AG08396 (cell line): ENCODE measurements at places on chromosomes 1 and 21.

- DNase-seq: no peak
Measured at GRCh38 chr1:32172621-32173245, 6.7 kb upstream of the TXLNA start.

GRCh38 chr1:205811660-205812059 is 1.3 kb downstream of the SLC41A1 start:
- DNase-seq: peak; percentile 32

GRCh38 chr21:44372616-44373015 is 19.2 kb downstream of the TRPM2 start:
- no peak for DNase-seq

DNA sequence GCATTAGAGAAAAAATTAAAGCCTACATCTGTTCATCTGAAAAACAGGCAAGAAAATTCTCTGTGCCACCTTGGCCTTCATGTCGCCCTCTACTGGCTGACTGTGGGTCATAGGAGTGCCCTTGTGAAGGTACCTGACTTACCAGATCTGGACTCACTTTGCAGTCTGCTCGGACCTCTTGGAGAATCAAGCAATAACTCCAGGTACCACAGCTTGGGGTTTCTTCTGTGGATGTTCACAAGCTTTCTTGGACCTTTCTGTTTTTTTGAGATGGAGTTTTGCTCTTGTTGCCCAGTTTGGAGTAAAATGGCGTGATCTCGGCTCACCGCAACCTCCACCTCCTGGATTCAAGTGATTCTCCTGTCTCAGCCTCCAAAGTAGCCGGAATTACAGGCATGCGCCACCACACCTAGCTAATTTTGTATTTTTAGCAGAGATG is 2.4 kb upstream of the PRAMEF18 start:
- no peak for DNase-seq

DNA sequence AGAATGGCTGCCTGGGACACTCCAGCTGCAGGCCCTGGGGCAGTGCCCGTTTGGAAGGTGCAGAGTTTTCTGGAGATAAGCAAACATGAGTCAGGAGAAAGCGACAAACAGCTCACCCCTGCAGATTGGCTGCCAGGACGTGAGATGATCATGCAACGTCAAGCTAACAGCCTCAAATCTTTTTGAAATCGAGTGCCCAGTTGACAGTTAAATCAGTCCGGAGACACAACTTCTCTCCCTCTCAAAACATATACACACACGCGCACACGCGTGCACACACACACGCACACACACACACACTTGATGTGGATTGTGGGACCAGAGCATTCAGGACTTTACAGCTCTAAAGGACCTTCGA is 49.4 kb downstream of the TENT5C start:
- no peak for DNase-seq

- DNase-seq: no peak
Measured at GRCh38 chr21:36861595-36862323, 104.7 kb downstream of the HLCS start.

DNA sequence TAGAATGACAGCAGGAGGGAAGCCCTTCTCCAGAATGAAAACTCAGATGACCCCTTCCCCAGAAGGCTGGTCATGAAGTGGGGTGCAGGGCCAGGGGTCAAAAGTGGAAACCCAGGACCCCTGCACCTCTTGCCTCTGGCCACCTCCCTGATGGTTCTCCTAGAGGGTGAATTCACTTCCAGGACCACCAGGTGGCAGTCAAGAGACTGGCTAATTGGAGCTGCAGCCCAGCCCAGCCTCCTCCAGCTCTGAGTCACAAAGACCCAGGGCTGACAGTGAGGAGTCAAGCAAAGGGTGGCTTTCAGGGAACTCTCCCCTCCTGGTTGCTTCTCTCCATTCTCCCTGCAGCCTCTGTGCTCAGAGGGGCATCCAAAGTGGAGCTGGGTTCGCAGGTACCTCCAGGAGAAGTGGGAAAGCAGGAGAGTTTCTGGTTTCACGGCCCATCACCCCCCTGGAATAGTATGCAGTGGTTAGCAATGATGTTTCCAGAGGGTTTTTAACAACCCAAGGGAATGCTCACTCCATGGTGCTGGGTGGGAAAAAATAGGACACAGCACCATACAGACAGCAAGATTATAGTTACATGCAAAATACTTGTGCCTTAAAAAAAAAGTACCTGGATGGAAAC is 6.1 kb upstream of the EPHB2 start:
- DNase-seq: peak; percentile 86

DNA sequence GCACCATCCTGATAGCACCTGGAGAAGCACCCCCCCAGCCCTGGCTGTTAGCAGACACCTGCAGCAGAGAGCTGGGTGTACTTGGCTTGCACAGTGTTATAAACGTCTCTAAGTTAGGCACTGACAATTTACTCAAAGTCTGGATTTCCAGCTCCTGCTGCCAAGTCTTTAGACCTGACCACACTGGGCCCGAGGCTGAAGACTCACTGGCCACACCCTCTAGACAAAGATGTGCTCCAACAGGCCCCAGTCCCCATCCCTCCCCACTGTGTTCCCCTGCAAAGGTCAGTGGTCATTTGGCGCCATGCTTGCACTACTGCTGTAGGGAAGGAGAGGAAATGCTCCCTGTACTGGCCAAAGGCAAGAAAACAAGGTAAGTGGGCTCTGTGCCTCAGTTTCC is 31.1 kb downstream of the PADI6 start:
- no peak for DNase-seq

DNA sequence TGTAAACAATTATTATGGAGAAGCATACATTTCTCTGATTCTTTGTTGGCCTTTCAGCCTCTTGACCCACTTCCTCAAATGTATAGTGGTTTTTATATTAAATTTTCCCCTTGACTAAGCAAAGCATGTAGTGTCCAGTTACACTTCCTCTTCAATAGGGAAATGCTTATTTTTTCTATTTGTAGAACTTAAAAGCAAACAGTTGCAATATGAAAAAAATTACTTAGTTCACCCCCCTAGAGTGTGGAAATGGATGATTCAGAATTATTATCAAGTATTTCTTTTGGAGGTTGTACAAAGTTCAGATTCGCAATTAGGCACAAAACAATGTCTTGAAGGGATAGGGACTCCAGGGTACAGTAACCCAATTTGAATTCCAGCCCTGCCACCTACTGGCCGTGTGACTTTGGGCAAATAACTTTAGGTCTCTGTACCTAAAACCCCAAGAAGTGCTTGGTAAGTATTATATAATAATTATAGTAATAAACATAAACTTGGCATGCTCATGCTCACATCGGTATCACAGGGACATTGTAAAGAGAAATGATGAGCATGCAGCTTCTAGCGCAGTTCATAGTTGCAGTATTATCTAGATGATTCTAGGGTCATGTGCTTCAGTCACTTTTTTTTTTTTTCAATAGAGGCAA is 28.6 kb upstream of the IFNGR2 start:
- no peak for DNase-seq

GRCh38 chr1:190124068-190124467 is 353.6 kb downstream of the BRINP3 start:
- DNase-seq: no peak

DNA sequence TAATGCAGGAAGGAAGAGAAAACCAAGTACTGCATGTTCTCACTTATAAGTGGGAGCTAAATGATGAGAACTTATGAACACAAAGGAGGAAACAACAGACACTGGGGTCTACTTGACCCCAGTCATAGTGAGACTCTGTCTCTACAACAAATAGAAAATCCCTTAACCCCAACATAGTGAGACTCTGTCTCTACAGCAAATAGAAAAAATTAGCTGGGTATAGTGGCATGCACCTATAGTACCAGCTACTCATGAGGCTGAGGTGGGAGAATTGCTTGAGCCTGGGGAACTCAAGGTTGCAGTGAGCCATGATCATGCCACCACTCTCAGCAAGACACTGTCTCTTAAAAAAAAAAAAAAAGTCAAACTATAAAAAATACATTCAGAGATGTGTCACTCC is 42.7 kb downstream of the GIPC2 start:
- no peak for DNase-seq

GRCh38 chr1:66271216-66271903 is 262.6 kb upstream of the SGIP1 start:
- peak; percentile 78 for DNase-seq

- no peak for DNase-seq
Measured at GRCh38 chr1:9229549-9229948, 5.0 kb upstream of the H6PD start.

DNA sequence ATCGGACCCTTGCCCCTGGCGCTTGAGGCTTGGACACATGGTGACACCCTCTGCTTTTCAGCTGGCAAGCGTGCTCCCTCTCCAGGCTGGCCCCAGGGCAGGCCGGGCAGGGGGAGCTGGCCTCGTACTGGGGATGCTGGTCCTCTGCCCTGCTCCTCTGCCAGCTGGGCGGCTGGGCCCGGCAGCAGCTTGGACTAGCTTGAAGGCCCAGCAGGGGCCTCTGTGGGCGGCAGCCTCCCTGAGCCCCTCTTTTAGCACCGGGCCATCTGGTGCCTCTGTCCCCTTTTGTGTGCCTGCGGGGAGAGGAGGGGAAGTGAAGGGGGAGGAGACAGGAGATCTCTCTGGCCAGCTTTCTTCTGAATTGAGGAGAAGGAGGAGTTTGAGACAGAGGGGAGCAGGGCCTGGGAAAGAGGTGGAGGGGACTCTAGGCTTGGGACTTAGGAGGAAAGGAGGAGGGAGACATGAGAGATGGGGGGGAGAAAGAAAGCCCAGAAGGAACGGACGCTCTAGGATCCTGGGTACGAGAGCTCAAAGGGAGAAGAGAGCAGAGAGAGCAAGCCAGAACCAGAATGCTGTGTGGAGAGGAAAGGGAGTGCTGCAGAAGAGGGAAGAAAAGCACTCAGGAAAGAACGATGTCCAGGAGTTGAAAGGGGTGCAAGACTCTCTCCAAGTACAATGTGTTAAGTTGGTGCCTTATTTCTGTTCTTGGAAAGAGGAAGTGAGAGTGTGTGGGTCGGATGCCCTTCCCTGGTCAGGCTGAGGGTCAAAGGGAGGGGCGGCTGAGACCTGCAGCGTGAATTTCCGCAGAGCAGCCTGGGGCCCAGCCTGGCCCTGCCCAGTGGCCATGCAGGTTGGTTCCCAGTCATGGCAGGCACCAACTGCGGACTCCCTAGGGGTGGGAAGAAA is 40.3 kb downstream of the IER5 start:
- DNase-seq: no peak

GRCh38 chr1:33569331-33569730 is 96.9 kb downstream of the ZSCAN20 start:
- DNase-seq: no peak

DNA sequence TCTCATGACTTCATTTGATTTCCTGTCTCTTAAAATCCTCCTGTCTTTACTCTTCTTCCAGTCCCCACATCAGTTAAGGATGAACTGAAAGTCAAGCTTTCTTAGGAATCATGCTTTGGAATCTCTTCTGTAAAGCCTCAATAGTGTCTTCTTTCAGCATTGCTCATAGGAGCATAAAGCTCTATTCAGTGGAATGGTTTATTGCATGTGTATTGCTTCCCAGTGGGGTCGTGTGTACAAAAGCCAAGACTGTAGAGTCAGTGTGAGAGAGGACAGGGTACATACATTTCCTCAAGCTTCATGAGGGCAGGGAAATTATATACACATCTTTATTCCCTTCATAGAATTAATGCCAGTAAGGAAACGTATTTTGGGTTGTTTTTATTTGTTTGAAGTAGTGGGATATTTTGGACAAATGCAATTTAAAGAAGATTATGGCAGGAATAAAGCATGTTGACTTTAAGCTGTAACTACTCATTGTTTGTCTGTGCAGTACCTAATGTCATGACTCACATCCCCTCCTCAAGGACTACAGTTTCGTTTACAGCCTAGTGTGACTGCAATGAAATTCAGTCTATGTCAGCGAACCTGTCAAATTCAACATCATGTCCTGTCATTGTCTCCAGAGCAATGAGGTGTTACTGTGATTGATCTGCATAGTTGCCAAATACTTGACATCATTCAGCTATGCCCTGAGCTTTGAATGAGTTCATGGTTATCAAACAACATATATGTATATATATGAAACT is 2164.2 kb downstream of the NCAM2 start:
- no peak for DNase-seq

DNA sequence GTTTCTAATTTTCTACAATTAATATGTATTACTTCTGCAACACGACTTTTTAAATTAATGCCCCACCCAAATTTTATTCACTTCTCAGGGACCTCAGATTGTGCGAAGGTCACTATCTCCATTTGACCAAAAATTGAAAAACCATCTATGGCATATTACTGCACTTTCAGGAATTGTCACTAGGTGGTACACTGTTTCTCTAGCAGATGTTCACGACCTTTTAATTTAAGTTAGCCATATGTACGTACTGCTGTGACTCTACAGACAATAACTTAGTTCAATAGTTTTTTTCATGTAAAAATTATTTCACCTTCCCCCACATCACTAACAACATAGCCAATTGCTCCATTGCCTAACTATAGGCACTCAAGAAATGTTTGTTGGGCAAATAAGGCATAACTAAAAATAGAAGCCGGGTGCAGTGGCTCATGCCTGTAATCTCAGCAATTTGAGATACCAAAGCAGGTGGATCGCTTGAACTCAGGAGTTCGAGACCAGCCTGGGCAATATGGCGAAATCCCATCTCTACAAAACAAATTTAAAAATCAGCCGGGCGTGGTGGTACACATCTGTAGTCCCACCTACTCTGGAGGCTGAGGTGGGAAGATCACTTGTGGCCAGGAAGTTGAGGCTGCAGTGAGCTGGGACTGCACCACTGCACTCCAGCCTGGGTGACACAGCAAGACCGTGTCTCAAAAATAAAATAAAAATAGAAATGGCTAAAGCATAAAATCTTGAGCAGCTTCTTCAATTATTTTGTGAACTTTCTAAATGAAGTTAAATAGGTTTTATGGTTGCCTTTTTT is 75.7 kb upstream of the PKN2 start:
- peak; percentile 21 for DNase-seq

DNA sequence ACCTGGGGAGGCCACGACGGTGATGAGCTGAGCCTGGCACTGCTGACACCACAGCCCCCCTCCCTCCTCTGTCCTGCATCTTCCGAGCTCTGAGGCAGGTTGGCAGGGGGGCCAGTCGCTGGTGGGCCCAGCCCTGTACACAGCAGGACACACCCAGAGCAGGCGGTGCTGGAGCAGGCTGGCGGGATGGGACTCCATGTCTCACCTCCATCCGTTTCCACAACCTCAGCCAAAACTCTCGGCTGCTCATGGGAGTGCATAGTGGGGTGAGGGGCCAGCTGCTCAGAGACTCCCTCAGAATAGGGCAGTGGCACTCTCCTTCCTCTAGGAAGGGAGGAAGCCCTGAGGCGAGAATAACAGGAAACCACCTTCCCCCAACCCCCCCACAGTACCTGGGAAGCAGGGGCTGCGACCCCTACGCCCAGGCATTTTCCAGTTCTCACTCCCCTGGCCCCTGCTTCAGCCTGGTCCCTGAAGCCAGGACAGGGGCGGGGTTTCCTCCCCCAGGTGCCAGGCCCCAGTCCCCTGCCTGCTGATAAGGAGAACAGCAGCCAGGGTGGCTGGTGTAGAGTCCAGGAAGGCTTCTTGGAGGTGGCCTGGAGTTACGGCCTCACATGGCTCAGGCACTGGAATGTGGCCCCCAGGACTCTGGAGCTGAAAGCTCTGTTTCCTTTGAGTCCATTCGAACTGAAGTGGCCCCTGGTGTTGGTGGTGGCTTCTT is 3.2 kb upstream of the IBA57 start:
- no peak for DNase-seq
